HFF-Myc (cell line): ENCODE measurements at places on chromosomes 5 and 9.

DNA sequence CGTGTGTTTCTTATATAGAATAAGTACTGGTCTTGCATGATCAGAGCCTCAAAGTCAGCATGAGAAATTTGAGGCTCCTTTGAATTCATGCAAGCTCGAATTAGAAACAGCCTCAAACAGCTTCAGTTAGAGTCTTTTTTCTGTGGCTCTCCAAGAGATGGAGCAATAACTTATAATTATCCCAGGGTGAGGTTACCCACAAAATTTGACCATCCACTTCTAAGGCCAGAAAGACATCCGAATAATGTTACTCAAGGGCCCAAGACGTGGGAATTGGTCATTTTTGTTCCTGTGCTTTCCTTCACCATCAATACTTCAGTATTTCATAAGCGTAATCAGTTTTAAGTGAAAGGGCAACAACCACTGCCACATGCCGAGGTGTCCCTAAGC is 89.7 kb downstream of the DAPK1 start:
- DNase-seq: no peak

- DNase-seq: no peak
These were observed 49.0 kb downstream of the NKD2 start for GRCh38 chr5:1057485-1058082.

DNA sequence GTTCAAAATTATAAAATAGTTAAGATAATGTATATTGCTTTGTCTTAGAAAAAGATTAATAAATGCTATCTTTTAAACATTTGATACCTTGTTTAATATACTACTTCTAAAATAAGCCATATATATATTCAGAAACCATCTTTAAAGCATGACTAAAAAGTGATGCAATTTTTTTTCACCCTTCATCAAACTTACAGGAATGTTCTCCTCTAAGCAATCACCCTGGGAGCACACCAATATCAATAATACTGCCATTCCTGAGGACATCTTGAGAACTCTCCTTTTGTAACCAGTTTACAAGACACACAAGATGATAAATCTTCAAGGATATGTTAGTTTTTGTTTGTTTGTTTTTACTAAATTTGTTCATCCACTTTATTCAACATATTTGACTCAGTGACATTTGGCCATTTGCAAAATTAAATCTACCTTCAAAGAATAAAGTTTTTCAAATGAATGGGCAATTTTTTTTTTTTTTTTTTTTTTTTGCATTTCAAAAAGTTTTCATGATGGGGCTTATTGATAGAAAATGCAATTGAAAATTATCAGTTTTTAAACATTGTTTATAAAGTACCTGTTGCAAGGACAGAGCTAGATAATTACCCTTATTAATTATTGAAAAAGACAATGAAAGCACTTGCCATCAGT is 17.2 kb downstream of the FOXD1 start:
- DNase-seq: no peak

GRCh38 chr5:40981420-40981819 is 72.1 kb downstream of the C7 start:
- DNase-seq: no peak

- DNase-seq: no peak
These were observed 122.3 kb upstream of the IL12B start for GRCh38 chr5:159452480-159453167.

- DNase-seq: no peak
These were observed 25.8 kb downstream of the ECPAS start for GRCh38 chr9:111458139-111459009.

DNA sequence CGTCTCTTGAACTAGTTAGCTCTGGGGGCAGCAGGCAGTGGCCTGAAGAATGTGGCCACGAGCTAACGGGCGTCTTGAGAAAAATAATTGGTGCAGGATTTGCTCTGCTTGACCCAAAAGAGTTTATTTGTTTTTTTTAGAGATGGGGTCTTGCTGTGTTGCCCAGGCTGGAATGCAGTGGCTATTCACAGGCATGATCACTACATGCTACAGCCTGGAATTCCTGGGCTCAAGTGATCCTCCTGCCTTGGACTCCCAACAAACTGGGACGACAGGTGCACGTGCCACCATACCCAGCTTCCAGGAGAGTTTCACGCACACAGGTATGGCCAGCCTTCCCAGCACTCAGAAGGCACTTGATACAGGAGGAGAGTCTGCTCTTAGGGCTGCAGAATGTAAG is 203.8 kb downstream of the MLLT3 start:
- no peak for DNase-seq

GRCh38 chr5:95644351-95645042 is 2.1 kb upstream of the RFESD start:
- no peak for DNase-seq

DNA sequence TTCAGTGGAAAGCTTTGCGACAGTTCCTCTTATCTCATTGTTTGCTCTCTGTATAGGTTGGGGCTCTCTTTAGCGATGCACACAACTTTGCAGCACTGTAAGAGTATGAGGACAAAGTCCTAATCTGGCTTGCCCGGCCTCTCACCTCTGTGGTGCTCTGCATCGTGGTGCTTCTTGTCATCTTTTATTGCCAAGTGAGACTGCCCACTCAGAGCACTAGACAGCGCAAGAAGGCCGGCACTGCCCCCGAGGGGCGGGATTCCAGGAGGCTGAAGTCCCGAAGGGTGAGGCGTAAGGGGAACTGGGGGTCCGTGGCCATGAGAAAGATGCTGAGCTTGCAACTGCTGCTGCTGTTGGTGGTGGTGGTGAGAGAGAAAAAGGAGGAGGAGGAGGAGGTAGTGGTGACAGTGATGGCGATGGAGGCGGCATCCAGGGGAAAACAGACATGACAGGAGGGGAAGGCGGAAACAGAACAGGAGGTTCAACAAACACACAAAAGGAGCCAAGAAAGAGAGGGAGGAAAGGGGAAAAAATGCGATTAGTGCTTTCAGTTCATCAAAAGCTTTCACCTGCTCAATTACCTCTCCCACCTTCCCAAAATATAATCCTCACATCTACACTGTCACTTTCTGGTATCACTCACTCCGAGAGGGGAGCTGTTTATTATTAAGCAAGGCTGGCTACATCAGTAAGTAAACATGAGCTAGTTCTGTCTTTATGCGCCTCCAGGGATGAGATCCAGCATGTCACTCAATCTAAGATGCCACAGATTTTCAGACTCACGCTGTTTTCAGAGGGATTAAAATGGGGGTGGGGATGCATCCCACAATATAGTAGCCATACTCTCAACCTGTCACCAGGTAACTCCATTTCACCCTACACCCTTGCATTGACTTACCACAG is 55.1 kb downstream of the TLE1 start:
- no peak for DNase-seq

GRCh38 chr5:138595180-138595795 is 20.1 kb upstream of the HSPA9 start:
- no peak for DNase-seq

- no peak for DNase-seq
These were observed 546.5 kb downstream of the ZNF608 start for GRCh38 chr5:124199893-124200292.

DNA sequence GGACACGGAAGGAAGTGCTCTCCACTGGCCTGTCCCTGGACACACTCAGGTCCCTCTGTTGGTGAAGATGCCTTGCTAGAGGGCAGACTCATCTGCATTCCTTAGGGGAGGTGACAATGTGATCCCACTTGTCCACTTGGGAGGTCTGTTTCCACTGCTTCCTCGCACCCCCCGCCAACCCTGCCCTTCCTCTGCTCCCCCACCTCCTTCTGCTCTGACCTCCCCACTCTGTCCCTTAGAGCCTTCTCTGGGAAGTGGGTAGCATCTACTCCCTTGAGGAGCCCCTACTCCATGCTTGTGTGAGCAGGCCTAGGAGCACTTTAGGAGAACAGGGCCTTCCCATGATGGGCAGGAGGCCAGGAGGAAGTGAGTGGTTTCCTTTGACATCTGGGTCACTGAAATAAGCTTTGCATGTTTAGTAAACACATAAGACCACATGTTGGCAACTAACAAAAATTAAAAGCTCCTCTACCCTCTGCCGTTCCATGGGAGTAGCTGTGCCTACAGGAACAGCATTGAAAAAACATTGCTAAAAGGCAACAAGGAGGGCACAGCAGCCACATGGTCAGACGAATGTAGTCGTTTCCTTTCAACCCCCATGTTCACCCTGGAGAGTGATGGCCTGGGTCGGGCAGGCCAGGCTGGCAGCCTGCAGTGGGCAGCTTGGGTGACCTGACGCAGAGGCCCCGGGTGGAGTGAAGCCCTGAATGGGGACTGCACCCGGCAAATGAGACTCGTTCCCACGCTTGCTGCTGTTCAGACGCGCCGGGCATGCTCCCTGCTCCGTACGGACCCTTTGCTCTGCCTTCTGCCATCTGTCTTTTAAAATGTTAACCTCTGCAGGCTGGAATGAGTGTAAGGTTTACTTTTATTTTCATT is 634.0 kb downstream of the IRX1 start:
- no peak for DNase-seq

DNA sequence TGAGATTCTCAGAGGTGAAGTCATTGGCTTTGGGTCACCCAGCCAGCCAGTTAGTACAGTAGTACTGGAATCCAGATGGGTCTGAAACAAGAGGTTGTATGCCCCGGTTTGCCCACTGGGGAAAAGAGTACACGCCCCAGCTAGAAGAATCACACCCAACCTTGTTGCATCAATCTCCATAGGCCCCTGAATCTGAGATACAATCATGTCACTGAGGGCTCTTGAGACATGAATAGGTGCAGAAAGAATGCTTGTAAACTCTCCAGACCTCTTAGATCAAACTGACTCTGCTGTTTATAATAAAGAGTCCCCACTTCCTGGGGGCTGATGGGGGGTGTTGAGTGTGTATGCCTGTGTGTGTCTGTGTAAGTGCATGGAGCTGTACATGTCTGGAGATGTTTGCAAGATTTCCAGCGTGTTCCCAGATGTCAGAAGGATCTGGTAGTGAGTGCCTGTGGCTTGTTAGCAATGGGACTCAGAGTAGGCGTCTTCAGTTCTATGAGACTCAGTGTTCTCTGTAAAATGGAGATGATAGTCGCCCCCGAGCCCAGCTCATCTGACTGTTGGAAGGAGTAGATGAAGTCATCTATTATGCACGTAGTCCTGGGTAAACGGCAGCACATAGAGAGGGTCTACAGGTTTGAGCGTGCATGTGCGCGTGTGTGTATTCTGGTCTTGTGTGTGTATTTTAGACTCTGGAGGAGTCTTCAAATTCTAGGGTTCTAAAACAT is 48.2 kb downstream of the COL27A1 start:
- no peak for DNase-seq

GRCh38 chr5:162567644-162568043 is 500.1 kb downstream of the GABRG2 start:
- DNase-seq: no peak

- DNase-seq: no peak
These were observed 360.1 kb upstream of the C9orf72 start for GRCh38 chr9:27933210-27934025.

DNA sequence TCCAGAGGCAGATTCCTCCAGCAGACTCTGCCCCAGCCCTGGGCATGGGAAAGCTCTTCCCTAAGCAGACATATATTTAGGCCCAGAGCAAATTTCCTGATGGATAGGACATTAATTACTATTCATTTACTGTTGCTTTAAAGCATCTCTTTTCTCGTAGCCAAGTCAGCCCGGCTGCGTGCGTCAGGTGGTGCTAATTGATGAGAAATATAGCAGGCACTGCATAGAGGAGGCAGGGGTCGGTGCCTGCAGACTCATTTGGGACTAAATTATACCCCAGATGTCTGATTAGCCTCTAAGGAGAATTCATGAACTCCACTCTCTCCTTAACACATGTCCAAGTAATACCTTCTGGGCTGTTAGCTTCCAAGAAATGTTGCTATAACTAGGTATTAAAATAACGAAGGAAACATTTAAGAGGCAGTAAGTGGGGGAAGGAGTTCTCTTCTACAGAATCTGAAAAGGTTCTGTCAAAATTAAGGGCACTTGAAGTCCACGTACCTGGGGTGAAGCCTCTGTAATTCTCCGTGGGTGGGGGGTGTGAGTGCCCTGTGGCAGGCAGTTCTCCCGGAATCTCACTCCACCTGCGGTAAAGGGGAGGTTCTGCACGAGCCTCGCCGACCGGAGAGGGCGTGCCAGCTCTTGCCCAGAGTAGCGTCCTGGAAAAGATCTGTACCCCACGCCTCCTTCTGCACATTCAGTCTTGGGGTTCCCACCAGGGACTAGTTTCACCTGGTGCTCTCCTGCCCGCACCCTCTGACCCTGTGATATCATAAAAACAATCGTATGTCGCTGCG is 115.9 kb upstream of the FCN2 start:
- no peak for DNase-seq

DNA sequence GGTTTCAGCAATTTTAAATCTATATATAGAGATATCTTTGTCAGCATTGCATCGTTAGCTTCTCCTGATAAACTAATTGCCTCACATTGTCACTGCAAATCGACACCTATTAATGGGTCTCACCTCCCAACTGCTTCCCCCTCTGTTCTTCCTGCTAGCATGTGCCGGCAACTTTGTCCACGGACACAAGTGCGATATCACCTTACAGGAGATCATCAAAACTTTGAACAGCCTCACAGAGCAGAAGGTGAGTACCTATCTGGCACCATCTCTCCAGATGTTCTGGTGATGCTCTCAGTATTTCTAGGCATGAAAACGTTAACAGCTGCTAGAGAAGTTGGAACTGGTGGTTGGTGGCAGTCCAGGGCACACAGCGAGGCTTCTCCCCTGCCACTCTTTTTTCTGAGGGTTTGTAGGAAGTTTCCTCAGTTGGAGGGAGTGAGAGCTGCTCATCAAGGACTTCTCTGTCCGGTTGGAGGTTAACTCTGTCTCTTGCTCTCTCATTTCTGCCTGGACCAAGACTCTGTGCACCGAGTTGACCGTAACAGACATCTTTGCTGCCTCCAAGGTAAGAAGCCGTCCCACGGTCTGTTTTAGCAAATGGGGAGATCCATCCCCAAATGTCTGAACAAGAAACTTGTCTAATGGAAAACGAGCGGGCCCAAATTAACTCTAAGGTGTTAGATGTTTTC is at the start of gene IL4:
Gene IL4 (plus strand): TSS at position 51 of the 692 bp plus-strand sequence. CDS start 62 bp downstream, at position 113.
- no peak for DNase-seq

- DNase-seq: no peak
These were observed 286.0 kb upstream of the DAP start for GRCh38 chr5:11047030-11047429.

GRCh38 chr9:105413525-105413924 is 34.3 kb upstream of the FSD1L start:
- no peak for DNase-seq

DNA sequence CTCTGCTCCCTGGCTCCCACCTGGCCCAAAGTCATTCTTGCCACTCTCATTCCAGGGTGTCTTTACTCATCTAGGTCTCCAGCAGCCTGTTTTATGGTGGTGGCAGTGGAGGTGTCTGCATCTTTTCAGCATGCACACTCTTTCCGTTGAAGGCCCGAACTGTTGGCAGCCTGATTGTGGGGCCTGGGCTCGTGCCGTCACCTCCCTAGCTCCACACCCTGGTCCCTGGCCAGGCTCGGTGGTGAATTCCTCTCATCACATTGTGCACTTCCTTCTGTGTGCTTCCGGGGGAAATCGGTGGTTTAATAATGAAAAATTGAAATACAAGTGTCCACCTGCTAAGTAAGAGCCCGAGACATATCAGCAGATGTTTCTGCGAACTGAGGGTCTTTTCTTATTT is 214.3 kb downstream of the TRIO start:
- no peak for DNase-seq

GRCh38 chr9:128723352-128723865 is 518 bp downstream of the ZDHHC12 start:
- DNase-seq: no peak
